NCI-H774 (cell line): ENCODE measurements at places on chromosomes 3 and 15.

- DNase-seq, result no peak
These were observed 87.2 kb upstream of the TNFAIP8L3 start for GRCh38 chr15:51181905-51182304.

DNA sequence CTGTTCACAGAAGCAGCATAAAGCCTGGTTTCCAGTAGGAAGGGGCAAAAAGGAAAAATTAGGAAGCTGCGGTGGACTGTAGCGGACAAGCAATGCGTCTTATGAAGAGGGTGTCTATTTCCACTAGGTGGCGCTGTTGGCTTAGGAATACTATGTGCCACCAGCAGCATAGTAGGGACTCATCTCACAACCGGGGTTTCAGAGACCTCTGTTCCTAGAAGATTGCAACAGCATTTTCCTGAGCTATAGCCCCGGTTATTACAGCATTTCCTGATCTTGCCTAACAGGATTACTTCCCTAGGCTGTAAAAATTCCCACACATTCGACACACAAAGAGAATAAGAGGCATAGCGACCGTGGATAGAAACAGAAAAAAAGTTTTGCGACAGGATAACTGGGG, 683.0 kb downstream of the TBL1XR1 start:
- DNase-seq, result no peak

GRCh38 chr15:52039925-52040781, 21.1 kb downstream of the MAPK6 start:
- no peak for DNase-seq

GRCh38 chr15:62706317-62706716, 336.2 kb upstream of the TPM1 start:
- no peak for DNase-seq

- DNase-seq, result no peak
These were observed 160.4 kb upstream of the SLC2A2 start for GRCh38 chr3:171186817-171187500.

DNA sequence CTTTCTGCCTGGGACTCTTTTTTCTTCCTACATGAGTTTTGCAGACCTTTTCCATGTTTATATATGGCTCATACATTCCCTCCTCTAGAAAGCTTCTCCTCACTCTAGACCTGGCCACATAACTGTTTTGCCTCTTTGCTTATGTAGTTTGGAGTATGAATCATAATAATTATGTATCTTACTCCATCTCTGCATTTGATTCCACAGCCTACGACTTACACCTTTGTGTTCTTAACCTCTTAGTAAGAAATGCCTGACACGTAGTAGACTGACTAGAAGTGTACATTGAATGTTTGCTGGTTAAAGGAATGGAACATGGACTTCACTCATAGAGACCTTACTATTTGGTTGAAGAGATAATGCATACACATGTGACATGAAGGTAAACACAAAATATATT, 56.4 kb downstream of the MBNL1 start:
- no peak for DNase-seq

DNA sequence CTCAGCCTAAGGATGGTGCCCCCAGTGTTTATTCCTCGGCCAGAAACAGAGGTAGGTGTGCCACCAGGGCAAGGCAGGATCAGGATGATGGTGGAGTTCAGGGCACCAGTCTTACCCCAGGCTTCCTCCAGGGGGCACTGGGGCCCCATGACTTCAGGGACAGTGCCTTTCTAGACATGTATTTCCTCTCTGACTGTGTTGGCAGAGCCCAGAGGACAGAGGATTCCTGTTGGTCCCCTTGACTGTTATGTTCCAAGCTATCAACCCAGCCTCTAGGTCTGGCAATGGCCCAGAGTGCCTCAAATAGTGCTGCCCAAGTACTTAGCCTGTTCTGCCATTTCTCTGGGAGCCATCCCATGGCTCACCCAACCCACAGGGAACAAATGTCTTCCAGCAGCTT, 2.8 kb downstream of the HEMK1 start:
- DNase-seq, result no peak

GRCh38 chr3:104887069-104887468, 479.6 kb upstream of the ALCAM start:
- no peak for DNase-seq

DNA sequence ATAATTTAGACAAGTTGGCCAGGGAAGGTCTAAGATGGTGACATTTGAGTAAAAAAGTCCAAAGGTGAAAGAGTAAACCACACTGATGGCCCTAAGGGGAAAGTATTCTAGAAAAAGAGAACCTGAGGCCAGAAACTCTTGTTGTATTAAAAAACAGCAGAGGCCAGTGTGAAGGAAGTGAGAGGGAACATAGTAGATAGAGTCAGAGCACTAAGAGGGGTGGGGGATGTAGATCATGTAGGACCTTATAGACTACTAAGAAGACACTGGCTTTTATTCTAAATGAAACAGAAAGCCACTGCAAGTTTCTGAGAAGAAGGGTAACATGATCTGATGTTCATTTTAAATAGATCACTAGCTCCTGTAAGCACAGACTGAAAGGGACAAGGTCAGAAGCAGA, 14.5 kb downstream of the POLQ start:
- no peak for DNase-seq

DNA sequence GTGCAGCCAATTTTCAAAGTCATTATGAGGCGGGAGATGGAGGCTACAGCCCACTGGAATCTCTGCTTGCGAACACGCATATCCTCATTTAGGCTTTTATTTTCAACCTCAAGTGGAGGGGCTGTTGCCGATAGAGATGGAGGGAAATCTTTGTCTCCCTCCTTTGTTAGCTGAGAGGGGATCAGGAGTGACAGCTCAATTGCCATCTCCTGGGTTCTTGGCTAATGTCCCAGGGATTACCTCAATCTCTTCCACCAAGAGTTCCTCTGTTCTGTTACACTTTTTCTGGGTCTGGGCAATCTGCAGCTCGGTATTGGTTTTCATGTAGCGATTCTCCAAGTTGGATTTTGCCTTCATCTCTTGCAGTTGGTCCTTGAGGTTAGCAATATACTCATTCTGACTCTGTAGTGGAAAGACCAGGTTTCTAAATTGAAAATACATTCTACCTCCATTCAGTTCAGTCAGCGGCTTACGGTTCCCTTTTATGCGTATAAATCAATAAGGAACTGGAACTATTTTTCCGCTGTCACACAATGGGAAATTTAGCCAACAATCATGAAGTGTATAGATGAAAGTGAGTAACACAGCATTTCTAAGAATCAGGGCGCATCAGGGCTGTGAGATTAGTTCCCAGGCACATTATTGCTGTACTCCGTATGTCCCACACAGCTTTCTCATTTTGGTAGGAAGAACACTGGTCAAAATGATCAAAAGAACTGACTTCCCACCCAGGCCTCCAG, 36.2 kb upstream of the RPL35A start:
- no peak for DNase-seq

- DNase-seq, result no peak
These were observed 82.9 kb downstream of the THBS1 start for GRCh38 chr15:39663704-39664250.

GRCh38 chr3:52216585-52217408, 8.6 kb downstream of the TLR9 start:
- DNase-seq, result no peak

DNA sequence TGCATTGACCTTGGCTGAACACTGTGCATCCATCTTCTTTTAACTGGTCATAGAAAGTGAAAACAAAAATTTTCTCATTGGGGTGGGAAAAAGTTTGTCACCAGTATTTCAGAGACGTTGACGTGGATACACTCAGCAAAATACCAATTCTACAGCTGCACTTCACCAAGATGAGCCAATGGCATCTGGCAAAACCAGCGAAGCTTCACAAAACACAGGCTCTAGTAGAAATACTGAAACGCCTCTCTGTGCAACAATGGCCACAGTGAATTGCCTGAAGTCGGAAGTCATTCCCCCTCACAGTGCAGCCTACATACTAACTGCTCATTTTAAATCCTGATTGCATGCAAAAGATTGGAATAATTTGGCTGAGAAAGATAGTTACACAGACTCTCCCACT, 17.0 kb downstream of the PCYT1A start:
- no peak for DNase-seq

DNA sequence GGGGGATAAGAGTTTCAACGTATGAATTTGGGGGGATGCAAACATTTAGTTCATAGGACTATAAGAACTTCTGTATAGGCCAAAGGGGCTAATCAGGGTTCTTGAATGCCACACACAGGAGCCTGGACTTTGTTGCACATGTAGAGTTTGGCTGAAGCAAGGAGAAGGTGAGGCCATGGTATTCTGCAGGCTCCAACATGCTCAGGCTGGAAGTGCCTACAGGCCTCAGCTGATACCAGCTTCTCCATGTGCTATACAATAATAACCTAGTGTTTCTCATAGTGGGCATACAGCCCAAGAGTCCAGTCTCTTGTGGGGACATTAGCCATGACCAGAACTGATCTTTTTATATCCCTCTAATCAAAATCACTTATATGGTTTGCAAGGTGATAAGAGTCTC, 399.7 kb upstream of the MCTP2 start:
- no peak for DNase-seq

DNA sequence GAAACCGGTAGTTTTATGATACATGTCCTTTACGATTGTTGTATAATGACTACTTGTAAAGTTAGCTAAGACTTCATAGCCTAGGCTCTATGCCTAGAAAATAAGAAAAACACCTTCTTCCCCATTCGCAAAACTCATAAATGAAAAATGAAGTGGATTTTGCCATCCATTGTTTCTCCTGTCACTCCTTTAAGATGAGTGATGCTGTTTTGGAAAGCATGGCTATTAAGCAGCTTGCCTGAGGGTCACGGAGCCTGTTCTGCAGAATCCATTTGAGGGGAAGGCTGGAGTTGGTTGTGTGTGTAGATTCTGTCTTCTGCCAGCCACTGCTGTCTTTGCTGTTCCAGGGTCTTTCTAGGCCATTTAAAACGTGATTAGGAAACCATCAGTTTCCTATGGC, 31.5 kb downstream of the ROBO2 start:
- DNase-seq, result no peak

DNA sequence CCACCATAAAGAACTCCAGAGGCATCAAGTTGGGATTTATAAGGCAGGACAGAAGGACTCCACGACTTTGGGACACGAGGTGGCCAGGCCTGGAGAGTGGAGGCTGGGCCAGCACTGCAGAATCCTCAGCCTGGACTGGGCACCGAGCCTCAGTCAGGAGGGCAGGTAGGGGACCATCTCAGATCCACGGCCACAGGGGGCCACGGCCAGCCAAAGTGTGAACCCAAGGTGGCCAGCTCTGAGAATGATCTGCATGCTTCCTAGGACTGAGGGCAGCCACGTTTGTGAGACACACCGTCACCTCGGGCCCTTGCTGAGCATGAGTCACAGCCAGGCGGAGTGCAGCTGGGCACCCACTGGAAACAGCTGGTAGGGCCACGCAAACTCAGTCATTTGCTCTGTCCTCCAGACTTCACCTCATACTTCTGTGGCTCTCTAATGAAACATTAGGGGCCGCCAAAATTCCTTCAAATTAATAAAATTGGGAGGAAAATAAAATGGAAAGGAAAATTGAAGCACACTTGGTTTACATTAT, 65.8 kb downstream of the CTNNB1 start:
- no peak for DNase-seq

DNA sequence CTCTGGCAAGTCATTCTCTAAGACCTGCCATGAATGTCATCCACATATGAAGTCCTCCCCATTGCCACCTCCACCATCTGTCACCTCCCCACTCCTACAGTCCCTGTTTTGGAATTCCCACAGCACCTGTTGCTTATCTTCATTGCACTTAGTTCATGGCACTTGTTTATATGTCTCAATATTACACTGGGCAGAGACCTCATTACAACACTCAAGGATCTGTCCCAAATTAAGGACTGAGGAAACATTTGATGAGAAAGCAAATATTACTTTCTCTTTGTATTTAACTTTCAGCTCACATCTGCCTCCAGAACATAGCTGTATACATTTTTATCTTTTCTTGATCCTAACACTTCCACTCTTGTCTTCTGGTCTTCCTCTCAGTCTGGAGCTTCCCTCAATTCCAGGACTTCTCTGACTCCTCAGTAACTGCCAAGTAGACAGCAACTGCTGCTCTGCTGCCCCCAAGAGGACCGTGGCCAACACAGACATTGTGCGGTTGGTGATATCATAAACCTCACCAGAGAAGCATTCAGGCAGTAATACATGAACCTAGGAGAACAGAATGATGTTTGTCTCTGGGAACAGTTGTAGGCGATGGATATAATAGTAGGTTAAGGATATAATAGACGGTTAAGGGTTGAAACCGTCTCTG, 45.0 kb upstream of the FGF12 start:
- peak; percentile 75 for DNase-seq

DNA sequence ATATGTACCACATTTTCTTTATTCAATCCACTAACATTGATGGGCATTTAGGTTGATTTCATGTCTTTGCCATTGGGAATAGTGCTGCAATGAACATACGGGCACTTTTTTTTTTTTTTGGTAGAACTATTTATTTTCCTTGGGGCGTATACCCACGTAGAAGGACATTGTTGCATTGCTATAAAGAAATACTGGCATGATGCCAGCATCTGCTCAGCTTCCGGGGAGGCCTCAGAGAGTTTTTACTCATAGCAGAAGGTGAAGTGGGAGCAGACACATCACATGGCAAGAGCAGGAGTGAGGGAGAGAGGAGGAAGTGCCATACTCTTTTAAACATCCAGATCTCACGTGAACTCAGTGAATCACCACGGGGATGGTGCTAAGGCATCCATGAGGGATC, 197.0 kb downstream of the SQOR start:
- no peak for DNase-seq

DNA sequence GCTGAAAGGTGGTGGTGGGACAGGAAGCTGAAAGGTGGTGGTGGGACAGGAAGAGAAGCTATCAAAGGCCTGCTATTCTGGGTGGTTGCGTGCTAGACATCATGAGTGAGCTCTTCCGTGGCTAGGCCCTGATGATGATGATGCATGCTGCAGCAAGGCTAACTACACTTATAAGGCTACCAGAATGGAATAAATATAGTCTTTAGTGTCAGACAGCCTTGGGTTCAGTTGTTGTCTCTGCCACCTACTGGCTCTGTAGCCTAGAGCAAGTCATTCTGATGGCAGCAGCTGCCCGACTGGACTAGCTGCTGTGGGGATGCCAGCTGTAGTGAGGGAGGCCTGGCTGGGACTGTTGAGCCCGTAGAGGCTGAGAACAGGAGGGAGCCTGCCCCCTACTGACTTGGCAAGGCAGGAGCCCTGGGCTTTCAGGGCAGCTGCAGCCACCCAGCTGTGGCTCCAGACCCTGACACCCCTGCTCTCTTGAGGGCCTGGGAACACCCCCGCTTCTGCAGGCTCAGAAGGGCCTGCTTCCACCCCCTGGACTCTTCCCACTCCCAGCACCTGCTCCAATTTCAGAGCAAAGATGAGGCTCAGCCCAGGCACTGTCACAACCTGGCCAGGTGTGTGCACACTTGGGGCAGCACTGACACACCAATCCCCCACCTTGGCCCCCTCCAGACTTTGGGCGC, 21.4 kb upstream of the ZBED2 start:
- DNase-seq, result no peak

GRCh38 chr3:45332901-45333407, 55.4 kb upstream of the LARS2 start:
- no peak for DNase-seq

- DNase-seq, result no peak
These were observed 157.6 kb downstream of the NFKBIZ start for GRCh38 chr3:102006812-102007485.

DNA sequence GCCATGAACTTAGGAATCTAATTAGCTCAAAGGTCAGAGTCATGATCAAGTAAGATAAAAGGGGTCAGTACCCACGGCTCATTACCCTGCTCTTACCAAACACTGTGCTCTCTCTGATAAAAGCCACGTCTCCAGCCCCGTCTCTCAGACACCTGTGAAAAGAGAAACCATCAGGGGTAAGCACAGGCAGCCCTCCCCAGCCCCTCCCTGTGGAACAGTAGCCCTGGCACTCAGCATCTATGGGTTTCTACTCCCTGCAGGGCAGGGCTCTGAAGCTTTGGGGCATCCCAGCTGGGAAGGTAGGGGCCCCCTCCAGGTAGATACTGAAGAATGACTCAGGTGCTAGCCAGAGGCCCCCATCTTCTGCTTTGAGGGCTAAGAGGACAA, 10.5 kb downstream of the LTF start:
- no peak for DNase-seq
